ENCODE measurements at places on chromosomes 1 and 21.

- no peak for DNase-seq
Measured at GRCh38 chr1:103788377-103788776, 38.7 kb downstream of the AMY1C start.

DNA sequence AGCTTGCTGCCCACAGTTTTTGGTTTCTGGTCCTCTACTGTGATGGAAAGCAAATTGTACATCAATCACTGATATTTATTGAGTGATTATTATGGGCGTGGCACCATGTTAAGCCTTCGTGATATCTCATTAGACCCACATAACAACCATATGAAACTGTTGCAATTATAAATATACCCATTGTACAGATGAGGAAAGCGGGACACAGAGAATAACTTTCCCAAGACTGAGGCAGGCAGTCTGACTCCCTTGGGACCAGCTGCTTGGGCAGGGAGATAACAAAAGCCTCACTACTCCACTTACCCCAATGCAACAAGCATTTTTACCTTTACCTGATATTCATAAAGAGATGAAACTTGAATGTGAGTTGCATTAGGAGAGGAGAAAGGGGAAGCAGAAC, 4.3 kb upstream of the CASZ1 start:
- no peak for DNase-seq

- DNase-seq, result no peak
Measured at GRCh38 chr1:46820560-46821060, 21.8 kb downstream of the CYP4B1 start.

DNA sequence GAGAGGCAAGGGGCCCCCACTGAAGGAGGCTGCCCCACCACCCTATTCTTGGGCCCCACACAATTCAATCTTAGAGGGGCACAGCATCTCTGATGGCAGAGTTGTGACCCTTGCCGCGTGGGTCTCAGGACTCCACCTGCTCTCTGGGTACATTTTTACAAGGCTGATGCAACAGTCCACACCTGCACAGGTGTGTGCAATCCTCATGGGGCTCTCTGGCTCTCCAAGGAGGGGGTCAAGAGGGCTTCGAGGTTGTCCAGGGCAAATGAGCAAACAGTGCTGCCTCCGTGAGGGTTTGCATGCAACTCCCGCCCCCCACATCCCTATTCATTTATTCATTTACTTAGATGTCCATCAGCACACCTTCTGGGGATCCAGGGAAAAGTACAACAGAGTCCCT, 81.6 kb upstream of the IFFO2 start:
- no peak for DNase-seq

GRCh38 chr1:7343882-7344281, 427.2 kb upstream of the VAMP3 start:
- no peak for DNase-seq

Measured in stimulated activated CD8-positive, alpha-beta memory T cell treated with anti-CD3 and anti-CD28 coated beads, Interleukin-12 subunit alpha, Interleukin-12 subunit beta, amount 100 ng/mL, for 4 hours (primary cell).